ENCODE measurements at places on chromosomes 7 and 10.

- DNase-seq: no peak
Measured at GRCh38 chr7:140062118-140062527, 628 bp downstream of the PARP12 start.

DNA sequence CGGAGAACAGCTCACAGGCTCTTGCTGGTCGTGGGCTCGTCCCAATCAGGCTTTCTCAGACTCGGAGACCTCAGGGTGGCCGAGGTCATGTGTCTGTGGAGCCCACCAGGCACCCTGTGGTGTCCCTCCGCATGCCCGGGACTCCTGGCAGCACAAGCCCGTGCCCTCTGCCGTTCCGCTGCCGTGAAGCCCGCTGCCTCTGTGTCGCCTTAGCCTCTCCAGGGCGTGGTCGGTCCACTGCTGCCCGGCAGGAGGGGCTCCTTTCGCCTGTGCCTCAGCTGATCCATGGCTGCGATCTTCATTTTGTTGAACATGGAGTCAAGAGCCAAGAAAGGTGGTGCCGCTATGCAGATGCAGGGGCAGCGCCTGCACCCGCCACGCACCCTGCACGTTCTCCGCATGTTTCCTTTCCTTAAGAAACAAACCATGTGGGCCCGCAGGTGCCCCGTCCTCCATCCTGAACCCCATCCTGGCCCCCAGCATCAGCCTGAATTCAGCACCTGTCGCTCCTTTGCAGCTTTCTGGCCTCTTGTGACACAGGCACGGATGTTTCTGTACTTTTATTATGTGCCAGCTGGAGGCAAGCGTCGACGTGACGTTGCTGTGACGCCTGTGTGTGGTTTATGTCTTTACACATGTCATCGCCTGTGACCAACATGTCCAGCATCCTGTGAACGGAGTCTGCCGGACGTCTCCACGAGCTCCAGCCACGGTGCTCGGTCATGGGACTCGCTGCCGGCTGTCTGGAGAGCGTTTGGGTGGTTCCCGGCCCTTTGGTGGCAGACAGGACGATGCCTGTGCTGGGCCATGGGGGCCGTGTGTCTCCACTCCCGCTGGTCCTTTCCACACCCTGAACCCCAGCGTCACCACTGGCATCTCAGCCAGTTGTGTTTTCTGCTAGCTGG is 69.9 kb downstream of the NKX6-2 start:
- no peak for DNase-seq

DNA sequence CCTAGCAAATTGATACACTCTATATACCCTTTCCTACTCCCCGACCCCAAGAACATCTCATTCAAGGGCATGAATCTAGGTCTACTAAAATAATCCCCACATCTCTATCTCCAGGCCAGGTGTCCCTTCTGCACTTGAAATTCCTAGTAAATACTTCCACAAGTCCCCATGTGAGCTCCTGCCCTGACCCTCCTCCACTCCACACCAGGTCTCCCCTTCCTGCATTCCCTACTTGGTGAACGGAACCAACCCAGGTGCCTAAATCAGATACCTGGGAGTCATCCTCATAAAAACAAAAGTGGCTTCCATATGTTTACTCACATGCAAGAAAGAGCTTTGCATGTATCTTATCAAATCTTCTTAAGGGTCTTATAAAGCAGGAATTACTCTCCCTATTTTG is 69.2 kb downstream of the COA1 start:
- no peak for DNase-seq

- DNase-seq: peak; percentile 20
Measured at GRCh38 chr7:106819546-106819945, 45.5 kb upstream of the PIK3CG start.

GRCh38 chr10:114408112-114408967 is 4.0 kb upstream of the AFAP1L2 start:
- no peak for DNase-seq

- no peak for DNase-seq
Measured at GRCh38 chr10:84179059-84179710, 5.6 kb downstream of the GPR15LG start.

GRCh38 chr10:2076528-2076927 is 339.2 kb upstream of the ADARB2 start:
- DNase-seq: no peak

- DNase-seq: no peak
Measured at GRCh38 chr7:131630427-131630826, 74.0 kb upstream of the PODXL start.

GRCh38 chr10:121862649-121863048 is 65.2 kb downstream of the ATE1 start:
- no peak for DNase-seq

DNA sequence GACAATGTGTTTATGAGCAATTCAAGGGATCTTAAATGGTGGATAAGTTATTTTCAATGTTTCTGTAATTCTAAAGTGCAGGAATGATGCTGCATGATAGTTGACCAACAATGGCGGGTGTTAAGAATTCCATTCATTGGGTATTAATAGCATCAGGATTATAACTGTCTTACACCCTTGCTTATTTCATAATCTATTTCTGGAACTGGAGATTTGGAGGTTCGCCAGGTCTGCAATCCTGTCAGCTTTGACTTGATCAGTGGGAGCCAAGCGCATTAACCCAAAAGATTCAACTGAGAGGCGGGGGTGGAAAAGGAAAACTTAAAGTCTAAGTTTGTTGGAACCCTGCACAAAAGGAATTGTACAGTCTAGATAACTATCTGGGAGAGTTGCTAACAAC is 114.9 kb upstream of the ZEB1 start:
- DNase-seq: peak; percentile 68

- DNase-seq: no peak
Measured at GRCh38 chr7:47400741-47401206, 181.1 kb downstream of the TNS3 start.

DNA sequence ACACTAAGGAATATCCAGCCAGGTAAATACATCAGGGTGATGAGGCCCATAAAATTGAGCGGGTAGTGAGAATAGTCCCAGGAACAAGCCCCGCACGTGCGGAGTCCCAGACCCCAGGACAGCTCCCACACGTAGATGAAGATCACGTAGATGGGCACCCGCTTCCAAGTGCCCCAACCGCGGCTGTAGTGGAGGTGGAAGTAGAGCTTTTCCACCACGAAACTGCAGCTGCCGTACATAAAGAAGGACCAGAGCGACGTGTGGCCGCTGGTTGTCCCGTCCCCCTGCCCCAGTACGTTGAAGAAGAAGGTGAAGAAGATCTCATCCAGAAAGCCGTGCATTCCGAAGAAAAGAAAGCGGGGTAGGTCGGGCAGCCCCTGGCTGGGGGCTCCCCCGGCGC is 948 bp downstream of the TMEM229A start:
- no peak for DNase-seq

GRCh38 chr7:157464111-157464970 is 127.5 kb downstream of the DNAJB6 start:
- no peak for DNase-seq

- no peak for DNase-seq
Measured at GRCh38 chr7:115840702-115841101, 189.9 kb downstream of the TFEC start.

DNA sequence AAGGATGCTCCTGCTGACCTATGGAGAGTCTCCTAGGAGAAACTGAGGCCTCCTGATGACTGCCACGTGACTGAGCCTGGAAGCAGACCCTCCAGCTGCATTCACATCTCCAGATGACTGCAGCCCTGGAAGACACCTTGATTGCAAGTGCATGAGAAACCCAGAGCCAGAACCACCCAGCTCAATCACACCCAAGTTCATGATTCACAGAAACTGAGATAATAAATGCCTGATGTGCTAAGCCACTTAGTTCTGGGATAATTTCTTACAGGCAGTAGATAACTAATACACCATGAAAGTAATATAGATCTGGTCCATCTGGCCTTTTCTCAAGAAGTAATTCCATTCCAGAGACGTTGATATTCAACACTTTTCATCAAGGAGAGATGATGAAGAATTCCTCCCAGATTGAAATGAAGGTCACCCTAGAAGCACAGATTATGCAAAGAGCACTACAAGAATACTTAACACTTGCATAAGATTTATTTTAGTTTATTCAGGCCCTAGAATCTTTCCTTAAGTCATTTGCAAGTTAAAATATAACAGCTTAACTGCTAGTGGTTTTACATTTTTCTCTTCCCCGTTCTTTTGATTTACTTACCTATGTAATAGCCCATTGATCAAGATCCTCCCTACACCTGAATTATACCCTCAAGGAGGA is 208.2 kb upstream of the INHBA start:
- peak; percentile 84 for DNase-seq

- no peak for DNase-seq
Measured at GRCh38 chr7:82530361-82530760, 86.8 kb upstream of the CACNA2D1 start.

GRCh38 chr7:66296001-66296521 is 90.9 kb downstream of the TPST1 start:
- DNase-seq: peak; percentile 87

DNA sequence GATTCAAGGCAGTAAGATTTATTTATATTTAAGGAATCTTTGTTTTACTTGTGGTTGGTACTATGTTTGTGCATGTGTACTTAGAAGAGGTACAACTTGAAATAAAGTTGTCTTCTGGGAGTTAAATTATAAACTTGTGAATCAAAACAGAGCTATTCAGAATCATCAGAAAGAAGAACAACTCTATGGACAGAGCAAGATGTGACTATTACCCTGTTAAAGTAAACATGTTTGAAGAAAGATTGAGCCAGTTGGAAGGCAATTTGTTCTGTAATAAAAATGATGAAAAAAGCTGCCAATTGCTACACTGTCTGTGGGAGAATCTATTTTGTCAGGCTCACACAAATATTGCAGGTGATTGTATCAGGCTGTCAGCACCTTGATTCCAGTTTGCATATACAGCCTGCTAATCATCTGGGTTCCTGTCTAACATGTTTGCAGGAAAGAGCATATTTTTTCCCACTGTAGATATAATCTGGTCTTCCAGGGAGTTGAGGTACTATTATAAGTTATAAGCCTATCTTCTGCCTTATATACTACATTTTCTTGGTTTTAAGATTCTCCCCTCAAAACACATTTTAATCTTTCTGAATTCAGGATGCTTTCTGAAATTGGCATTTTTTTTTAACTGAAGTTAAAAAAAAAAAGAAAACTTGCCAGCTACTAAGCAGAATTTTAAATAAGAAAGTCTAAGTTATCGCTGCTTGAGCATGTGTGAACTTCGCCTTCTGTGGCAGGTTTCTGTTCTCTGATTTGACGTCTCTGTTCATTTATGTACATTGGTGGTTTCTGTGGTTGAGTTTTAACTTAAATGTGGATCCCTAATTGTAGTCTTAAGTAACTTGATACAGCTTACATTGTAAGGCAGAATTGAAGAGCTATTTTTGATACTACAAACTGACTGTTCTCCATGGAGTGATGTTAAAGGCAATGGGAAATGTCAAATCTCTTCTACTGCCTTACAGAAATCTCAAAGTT is 46.0 kb downstream of the ZNRF2 start:
- peak; percentile 27 for DNase-seq

DNA sequence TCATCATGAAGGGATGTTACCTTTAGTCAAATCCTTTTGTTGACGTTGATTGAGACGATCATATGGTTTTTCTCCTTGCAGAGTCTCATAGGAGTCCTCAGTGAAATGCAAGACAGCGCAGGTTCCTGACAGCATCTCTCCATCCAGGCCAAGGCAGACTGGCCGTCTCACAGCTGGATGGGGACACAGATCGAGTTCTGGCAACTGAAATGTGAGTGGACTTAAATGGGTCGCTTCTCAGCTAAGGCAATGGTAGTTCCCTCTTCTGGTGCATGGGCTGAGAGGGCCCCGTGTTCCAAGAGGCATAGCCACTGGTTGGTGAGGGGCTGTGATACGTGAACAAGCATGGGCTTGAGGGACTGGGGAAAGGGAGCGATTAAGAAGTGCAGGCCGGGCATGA is 99.3 kb upstream of the CPXM2 start:
- DNase-seq: no peak

GRCh38 chr7:23175938-23176337 is 5.9 kb upstream of the NUP42 start:
- peak; percentile 6 for DNase-seq

DNA sequence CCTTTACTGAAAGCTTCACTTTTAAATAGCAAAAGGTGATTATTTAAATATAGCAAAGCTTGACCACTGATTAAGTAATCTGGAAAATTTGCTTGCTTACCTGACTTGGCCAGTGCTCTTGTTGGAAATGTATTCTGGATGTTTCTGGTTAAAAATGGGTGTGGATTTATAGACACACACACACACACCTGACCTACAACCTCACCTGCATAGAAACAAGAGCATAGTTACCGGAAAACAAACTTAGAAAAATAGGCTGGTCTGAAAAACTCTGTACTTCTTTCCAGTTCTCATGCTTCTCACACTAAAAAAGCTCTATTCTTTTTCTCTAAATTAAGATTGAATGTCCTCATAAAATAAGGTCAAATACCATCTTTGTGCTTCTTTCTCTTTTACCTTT is at the start of gene AGR3:
AGR3 (minus strand) TSS at position 140 of the 400 bp plus-strand sequence. CDS start 3,365 bp downstream, outside the sequence.
- DNase-seq: no peak

DNA sequence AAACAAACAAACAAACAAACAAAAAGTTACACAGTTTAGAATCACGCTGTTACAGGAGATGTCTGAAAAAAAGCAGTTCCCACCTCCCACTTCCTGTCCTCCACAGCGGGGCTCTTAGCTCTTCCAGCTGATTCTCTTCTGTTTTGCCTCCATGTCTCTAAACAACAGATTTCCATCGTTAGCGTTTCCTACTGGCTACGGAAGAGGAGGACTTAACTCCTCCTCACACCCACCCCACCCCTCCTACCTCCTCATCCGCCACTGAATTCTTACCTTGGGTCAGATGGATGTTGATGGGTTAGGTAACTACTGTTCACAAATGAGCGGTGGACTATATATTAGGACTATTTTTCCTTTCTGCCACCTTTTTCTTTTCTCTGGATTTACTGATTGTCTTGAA is 36.8 kb upstream of the NUB1 start:
- DNase-seq: no peak

GRCh38 chr10:101576211-101576863 is 11.7 kb downstream of the POLL start:
- DNase-seq: no peak

DNA sequence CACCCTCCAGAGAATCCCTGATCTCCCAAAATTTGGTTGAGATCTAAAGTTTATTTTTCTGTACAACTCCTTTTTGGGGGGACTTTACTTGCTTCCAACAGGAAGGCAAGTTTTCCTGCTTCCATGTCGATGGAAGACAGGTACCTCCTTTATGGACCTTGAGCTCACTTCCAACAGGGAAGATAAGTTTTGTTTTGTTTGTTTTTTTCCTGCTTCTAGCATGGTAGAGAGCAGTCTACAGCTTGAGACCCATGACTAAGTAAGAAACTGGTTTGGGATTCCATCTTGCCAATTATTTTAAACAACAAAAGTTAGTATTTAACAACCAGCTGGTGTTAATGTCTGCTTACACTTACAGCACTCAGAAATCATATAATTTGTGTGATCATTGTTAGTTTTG is 74.4 kb downstream of the ST8SIA6 start:
- no peak for DNase-seq

- no peak for DNase-seq
Measured at GRCh38 chr10:37704566-37704965, 152.8 kb downstream of the ZNF248 start.

- no peak for DNase-seq
Measured at GRCh38 chr10:47409171-47409865, 25.2 kb upstream of the ZNF488 start.

All from fibroblast of upper back skin (primary cell).